ENCODE measurements at places on chromosomes 6 and 20.

DNA sequence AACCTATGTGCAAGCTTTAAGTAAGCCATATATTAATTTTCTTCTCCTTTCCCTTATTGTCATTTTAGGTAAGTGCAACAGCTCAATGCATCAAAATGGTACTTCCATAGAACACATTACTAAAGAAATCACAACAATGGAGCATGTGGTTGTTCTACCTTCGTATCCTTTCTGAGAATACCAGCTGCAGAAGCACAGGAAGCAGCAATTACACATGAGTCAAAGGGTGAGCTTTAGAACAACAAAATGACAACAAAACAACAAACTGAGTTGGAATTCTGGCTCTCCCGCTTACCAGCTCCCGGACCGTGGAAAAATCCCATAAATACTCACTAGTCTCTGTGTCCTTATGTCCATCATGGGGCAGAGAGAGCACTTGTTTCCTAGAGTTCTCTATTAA is 108.9 kb downstream of the BCAS1 start:
- DNase-seq, result no peak

DNA sequence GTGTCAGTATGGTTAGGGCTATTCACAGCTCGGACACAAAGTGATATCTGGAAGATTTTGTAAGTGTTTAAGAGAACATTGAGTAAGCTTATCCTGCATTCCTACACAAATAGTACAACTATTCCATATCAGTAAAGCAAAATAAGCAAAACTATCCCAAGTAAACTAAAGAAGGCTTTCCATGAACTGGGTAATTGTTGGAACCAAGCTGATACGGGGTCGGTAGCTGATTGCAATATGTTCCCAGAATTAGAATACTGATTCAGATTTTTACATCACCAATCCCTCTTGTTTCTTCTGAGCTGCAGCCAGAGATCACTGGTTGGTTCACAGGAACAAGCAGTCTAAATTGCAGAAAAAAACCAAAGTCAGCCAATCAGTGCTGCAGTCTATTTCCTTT is 54.1 kb downstream of the CDS2 start:
- no peak for DNase-seq

GRCh38 chr6:56026455-56027180 is 151.2 kb upstream of the BMP5 start:
- no peak for DNase-seq

- DNase-seq, result no peak
Observed at GRCh38 chr20:4844751-4845465, 123.2 kb downstream of the PRND start.

- DNase-seq, result no peak
Observed at GRCh38 chr6:158567871-158568401, 8.0 kb downstream of the TMEM181 start.

- peak; percentile 82 for DNase-seq
Observed at GRCh38 chr6:13404228-13404891, 76.0 kb upstream of the TBC1D7 start.

GRCh38 chr20:25344634-25345033 is 46.0 kb downstream of the ABHD12 start:
- no peak for DNase-seq

DNA sequence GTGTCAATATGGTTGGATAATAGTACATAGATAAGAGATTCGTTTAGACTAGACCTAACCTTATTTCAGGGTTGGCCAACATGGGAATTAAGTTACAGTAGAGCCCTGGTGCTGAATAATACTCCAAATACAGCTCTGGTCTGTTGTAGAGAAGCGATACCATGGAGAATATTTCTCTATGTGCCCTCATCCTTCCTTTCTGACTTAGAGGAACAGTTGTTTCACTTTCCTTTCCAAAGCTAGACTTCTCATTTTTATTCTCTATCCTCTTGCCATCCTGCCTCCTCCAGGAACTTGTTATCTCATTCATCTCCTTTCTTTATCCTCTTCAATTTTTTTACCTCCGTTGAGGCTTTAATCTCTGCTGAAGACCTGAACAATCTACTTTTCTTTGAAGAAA is 68.9 kb downstream of the EDN1 start:
- no peak for DNase-seq

- DNase-seq, result no peak
Observed at GRCh38 chr6:110114004-110114403, 65.5 kb downstream of the WASF1 start.

DNA sequence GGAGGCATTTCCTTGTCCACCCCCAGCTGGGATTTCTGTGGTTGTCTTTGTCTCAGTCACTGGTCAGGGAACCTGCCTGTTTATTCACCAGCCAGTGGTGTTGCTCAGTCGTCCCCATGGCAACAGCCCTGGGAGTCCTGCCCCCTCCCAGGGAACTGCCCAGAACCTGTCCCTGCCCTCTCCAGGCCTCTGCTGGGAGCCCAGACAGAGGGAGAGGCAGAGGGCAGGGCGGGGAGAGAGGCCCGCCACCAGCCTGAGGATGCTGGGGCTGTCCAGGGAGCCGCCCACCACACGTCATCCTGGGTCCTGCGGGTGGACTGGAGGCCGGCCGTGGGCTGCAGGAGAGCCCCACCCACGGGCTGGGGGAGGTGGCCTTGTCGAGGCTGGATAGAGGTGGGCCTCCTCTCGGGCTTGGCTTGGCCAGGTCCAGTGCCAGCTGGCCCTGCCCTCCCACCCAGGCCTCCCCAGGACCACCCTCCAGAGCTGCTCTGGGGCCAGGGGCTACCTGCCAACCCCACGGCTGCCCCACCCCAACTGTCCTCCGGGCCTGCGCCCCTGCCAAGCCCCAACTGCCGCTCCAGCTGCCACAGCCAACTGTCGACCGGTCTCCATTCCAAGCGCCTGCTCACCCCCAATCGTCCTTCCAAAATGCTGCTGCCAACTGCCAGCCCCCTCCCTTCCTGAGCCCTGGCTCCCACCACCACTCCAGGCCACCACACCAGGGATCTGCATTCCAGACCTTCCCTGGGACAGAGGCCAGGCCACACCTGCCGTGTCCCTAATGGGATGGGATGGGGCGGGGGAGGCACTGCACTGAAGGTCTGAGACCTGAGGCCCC is 4.2 kb upstream of the ZBTB46 start:
- peak; percentile 97 for DNase-seq

DNA sequence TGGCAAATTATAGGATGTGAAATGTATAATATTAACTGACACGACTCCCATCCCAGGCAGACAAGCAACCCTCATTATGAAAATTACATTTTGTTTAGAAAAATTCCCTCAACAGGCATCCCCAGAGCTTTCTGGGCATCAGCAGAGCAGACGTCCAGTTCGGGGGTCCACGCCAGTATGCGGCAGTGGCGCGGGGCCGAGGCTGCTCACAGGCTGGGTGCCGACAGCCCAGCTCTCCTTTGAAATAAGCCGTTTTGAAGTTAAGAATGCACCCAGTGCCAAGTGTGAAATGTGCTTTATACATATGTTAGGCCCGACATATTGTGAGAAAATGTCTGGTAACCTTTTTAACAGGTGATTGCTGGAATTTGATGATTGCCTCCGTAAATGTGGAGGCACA is 50.4 kb downstream of the RPP40 start:
- no peak for DNase-seq

GRCh38 chr6:36980876-36981619 is 4.9 kb downstream of the MTCH1 start:
- no peak for DNase-seq

GRCh38 chr6:37381579-37381978 is 27.8 kb downstream of the RNF8 start:
- peak; percentile 54 for DNase-seq

- DNase-seq, result no peak
Observed at GRCh38 chr6:28135393-28135792, 6.3 kb upstream of the ZKSCAN8 start.

DNA sequence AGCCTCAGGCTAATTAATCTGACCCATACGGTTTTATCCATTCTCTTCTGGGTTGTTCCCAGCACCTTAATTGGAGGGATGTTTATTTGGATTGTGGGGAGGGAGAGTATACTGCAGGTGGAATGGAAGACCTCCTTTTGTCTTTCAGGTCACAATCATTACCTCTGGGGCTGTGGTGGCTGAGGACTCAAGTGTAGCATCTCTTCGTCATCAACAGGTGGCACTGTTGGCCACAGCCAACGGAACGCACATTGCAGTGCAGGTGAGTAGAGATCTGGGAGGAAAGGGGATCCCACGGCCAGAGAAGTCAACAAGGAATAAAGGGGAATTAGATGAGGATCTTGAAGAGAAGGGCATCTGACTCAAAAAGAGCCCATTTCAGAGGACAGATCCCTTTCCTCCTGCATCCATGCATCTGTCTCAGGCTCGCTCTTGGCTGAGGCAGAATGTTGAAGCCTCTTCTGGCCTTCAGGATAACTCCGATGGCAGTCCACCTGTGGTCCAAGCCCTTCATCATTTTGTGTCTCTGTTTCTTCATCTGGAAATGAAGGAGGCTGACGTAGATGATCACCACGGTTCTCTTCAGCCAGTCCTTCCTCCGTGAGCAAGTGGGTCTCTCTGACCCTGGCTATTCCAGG is 3.2 kb upstream of the DEF6 start:
- peak; percentile 12 for DNase-seq

DNA sequence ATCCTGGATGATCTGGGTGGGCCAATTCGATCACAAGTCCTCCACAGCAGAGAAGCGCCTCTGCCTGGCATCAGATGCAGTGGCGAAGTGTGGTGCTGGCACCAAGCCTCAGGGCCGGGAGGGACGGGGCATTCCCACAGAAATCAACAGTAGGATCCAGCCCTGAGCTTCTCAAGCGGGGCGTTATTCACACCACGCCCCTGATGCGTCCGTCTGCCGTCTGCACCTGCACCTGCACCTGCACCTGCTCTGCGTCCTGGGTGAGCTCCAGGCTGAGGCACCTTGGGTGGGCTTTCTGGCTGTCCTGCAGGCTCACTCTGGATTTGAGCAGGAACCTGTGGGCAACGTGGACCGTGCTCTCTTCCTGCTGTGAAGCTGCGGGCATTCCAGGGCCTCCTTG is 13.8 kb upstream of the NTSR1 start:
- DNase-seq, result no peak

- no peak for DNase-seq
Observed at GRCh38 chr20:1803061-1803931, 91.9 kb upstream of the SIRPA start.

DNA sequence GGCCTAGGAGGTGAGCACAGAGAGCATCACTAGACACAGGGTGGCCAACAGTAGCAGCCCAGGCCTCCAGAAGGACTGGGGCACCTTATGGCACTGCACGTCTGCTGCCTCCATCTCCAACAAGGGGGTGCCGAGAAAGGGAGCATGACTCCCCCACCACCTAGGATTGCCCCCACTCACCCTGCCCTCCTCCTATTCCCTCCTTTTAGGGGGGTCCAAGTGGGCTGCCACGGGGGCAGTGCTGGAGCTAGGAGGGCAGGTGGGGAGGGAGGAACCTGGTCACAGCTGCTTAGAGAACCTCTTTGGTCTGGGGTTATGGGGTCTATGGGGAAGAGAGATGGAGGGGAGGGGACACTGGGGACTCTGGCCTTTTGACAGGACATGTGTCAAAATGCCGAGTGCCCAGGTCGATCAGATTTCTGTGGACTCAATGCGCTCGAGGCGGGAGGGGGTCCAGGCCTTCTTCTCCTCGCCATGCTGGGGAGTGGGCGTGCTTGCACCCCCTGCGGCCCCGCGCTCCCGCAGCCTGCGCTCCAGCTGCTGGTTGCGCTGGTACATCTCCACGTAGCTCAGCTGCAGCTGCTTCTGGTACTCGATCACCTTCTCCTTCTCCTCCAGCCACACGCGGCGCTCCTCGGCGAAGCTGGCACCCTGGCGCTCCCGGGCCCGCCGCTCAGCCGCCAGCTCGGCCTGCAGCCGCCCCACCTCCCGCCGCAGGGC is 4.5 kb upstream of the FASTKD5 start:
- no peak for DNase-seq

DNA sequence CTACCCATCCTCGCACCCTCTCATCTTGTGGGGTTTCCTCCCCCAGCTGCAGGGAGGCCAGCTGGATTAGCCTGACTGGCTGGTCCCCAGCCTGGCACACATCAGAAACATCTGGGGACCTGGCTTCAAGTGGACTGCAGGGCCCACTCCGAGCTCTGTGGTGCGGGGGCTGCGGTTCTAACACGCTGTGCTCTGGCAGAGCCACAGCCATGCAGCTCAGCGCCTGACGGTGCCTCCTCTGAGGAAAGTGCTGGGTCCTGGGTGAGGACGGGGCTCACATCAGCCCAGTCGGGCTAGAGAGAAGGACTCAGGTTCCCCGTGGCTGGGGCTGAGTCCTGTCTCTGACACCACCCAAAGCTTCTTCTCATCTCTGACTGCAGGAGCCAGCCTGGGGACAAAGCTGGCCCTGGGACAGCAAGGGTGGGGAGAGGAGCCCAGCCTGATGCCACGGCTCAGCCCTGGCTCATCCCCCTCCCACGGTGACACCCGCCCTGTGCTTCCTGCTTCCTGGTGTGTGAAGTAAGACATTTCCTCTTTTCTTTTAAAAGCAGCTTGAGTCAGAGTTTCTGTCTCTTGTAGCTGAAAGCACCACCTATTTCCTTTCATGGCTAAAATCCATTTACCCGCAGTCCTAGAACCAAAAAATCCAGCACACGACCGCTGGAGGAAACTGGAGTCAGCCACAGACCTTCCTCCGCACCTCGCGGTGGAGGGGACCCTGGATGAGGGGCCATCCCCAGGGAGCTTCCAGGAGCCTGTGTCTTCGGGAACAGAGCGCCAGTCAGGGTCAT is 127.4 kb upstream of the AFDN start:
- DNase-seq, result no peak

GRCh38 chr6:103874575-103874974 is 985.1 kb downstream of the HACE1 start:
- no peak for DNase-seq

DNA sequence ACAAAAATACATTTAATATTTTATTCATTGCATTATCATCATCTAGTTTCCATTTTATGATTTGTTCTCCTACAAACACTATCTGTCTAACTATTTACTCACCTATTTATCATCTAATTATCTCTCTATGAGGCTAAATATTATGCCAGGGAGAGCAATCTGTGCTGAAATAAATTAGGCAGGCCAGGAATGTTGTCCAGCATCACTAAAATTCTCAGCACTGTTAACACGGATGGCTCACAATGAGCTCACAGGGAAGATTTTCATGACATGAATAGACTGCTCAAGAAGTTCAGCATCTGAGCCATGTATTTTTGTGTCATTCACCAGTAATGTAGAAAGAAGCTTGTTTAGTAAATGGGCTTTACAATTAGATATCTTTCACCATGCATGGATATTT is 1277.2 kb downstream of the GRIK2 start:
- peak; percentile 7 for DNase-seq

GRCh38 chr6:14822679-14823078 is 423.2 kb upstream of the JARID2 start:
- no peak for DNase-seq

GRCh38 chr6:100876251-100876650 is 4.9 kb downstream of the ASCC3 start:
- DNase-seq, result no peak

- no peak for DNase-seq
Observed at GRCh38 chr20:59144831-59145196, 18.8 kb upstream of the ZNF831 start.

- no peak for DNase-seq
Observed at GRCh38 chr20:14701326-14701725, 363.9 kb upstream of the FLRT3 start.
